ENCODE measurements at places on chromosomes 13 and 19.

- DNase-seq, result no peak
Observed at GRCh38 chr13:33245505-33246158, 39.9 kb downstream of the STARD13 start.

- DNase-seq, result no peak
Observed at GRCh38 chr19:30361721-30362120, 10.5 kb upstream of the ZNF536 start.

DNA sequence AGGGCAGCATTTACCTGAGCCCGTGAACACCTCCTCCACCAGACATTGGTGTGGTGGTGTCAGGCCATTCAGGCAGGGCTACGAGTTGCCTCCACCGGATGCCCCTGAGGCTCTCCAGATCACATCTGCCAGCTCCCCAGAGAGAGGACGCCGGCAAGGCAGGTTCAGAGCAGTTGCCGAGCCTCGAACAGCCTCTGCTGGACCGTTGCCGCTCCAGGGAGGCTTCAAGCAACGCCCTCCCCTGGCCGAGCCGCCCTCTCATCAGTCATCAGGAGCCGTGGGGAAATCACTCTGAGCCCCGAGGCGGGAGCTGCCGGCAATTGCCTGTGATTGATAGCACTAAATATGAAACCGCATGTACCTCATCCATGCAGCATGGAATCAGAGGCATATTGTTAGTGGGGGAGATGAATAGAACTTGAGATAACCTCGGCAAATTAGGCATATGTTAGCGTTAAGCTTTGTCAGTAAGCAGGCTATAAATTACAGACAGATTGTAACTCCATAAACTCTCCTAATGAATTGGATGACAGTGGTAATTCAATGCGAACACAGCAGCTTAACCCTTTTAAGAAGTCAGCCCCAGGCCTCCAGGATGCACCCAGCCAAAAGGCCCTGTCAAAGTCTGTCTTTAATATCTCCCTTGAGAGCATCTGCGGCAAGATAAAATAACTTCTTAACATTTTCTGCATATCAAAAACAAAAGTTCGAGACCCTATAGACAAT is 29.8 kb upstream of the SPACA7 start:
- DNase-seq, result no peak

DNA sequence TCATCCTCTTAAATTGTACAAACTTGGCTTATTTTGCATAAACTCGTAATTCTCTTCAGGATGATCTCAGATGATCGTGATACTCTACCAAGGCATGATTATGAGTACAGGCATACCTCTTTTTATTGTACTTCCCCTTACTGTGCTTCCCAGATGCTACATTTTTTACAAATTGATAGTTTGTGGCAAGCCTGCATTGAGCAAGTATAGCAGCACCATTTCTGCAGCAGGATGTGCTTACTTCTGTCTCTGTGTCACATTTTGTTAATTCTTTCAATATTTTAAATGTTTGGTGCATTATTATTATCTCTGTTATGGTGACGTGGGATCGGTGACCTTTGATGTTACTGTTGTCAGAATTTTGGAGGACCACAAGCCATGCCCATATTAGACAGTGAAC is 752.3 kb downstream of the PCDH9 start:
- no peak for DNase-seq

GRCh38 chr13:85503797-85504196 is 295.4 kb downstream of the SLITRK6 start:
- peak; percentile 65 for DNase-seq
